HCT116 (cell line): ENCODE measurements at places on chromosomes 5 and 9.

DNA sequence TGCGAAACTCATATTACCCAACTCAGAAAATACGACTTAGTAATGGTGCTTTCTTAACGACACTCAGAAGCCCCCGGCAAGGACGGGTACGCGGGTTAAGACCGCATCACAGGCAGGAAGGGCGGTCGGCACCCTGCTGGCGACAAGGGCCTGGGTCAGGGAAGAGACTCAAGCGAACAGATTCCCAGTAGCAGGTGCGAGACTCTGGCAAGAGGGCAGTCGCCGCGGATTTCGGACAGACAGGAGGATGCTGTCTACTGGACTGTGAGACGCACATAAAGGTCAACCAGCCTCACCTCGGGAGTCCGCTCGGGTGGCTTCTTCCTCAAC, 398 bp downstream of the RAPGEF6 start:
- DNase-seq: peak; percentile 27

DNA sequence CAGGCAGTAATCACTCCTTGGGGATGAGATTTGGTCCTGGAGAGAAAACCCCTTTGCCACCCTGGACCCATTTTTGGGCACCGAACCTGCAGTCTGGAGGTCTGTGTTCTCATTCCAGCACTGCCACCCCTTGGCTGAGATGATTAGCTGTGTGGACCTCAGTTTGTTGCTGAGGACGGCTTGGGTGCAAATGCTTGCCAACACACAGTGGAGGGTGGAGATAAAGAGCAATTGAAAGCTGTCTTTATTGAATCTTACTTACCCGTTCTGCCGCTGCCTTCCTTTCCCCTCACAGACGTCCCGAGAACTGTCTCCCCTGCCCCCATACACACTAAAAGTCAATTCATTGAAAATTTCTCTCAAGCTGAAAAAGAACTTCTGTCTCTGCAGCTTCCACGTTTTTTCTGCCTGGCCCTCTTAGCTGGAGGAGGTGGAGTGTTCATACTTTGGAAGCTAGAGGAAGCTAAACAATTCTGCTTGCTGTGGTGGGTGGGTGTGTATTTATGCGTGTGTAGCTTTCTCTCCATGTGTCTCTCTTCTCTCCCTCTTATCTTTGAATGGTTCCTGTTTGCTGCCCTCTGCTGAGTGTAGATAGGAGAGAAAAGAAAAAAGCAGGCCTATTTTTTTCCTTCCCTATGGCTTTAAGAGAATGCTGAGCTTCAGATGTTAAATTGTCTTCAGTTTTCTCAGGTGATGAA, 6.6 kb downstream of the GALNT10 start:
- DNase-seq: no peak

DNA sequence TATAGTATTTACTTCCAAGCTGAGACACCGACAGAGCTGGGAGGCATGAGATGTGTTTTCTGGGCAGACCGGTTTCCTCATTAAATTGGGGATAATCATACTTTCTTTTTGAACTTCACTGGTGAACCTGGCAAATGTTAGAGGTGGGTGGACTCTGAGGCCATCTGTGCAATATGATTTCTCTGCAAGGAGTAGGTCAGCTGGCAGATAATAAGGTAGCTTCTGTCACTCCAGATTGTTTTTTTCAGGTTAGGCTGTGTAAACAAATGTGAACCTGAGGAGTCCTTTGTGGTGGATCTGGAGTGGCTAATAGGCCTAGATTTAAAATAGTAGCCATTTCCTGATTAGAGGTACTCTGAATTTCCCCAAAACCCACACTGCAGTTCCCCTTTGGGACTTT, 75.4 kb upstream of the S1PR3 start:
- DNase-seq: no peak

DNA sequence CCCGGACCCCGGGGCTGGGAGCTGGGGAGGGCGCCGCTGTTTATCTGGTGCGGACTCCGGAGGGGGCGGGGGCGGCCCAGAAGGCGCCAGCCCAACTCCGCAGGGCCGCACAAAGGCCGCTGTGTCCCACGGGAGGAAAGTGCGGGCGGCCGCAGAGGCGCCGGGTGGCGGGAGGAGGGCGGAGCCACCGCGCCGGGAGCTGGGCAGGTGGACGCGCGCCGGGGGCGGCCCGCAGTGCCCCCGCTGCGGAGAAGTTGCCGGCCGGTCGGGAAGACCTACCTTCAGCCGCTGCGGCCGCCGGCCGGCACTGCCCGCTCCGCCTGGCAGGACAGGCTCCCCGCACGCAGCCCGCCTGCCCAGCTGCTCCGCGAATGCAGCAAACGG, 43.6 kb downstream of the NACC2 start:
- no peak for DNase-seq

DNA sequence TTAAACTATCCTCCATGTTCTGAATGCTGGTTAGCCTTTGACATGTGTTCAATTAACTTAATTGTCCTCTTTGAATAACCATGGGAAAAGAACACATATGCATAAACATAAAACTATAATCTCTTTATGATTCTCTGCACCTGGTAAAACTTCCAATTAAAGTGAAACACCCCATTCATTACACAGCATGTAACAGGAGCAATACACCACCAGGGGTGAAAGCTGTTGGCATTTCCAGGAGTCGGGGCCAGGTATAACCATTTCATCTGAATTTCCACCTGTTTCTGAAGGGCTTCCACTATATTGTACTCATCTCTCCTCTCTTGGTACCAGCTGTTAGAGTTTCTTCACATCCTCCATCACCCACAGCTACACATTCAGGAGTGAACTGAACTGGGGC, 303.8 kb downstream of the EDIL3 start:
- DNase-seq: no peak

DNA sequence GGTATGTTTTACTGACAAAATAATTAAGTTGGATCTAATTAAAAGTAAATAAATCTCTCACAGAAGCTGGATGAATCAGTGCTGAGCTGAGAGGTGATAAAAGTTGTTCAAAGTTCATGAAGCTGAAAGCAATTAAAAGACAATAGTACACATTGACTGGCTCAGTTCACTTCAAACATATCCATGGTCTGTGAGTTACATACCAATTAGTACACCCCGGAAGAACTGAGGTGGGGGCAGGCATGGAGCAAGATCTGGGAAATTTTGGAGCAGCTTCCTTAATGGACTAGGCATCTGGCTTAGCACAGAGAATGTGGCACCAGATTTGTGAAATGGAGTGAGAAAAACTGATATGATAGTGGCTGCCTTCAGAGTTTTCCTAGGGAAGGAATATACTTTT, 152.7 kb downstream of the ATP10B start:
- DNase-seq: no peak

GRCh38 chr5:73564675-73565074, 764 bp downstream of the ANKRA2 start:
- no peak for DNase-seq

GRCh38 chr5:121500310-121500709, 351.4 kb upstream of the FTMT start:
- DNase-seq: no peak

DNA sequence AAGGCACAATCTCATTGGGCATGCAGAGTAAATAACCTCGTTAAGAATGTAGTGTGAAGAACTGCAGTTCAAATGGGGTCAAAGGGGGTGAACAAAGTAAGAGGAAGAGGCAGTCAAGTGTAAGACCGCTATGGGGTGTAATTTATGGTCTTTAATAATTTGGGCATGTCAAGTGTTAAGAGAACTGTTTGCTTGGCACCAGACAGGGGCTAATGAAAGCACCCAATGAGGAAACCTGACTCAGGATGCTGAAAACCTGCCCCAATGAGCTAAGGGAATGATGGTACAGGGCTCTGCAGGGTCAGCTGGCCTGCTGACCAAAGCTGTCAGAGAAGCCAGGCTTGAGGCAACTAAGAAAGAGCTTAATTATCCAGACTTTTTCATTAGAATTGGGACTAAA, 368.1 kb downstream of the DTWD2 start:
- DNase-seq: no peak

- peak; percentile 68 for DNase-seq
Observed at GRCh38 chr5:159209438-159210209, at the start of gene RNF145. TSS of gene RNF145 (minus strand) at chr5:159209553. CDS start at chr5:159203617, 5,936 bp downstream.

- DNase-seq: no peak
Observed at GRCh38 chr5:119067450-119067849, 3.4 kb upstream of the DMXL1 start.

- no peak for DNase-seq
Observed at GRCh38 chr9:113603048-113603375, 139.5 kb downstream of the RGS3 start.

- DNase-seq: no peak
Observed at GRCh38 chr5:78235289-78235688, 59.2 kb downstream of the AP3B1 start.

DNA sequence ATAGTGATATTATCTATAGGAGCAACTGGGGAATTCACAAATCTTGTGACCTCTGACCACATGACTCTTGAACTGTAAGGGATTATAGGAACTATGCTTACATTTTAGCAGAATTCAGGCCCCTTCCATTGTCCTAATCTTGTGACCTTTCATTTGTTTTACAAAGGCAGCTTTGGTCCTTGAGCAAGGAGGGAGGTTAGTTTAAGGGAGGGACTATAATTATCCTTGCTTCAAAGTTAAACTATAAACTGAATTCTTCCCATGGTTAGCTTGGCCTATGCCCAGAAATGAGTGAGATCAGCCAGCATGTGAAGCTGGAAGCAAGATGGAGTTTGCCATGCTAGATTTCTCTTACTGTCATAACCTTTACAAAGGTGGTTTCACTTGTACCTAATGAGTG, 51.2 kb downstream of the TARS1 start:
- DNase-seq: no peak

DNA sequence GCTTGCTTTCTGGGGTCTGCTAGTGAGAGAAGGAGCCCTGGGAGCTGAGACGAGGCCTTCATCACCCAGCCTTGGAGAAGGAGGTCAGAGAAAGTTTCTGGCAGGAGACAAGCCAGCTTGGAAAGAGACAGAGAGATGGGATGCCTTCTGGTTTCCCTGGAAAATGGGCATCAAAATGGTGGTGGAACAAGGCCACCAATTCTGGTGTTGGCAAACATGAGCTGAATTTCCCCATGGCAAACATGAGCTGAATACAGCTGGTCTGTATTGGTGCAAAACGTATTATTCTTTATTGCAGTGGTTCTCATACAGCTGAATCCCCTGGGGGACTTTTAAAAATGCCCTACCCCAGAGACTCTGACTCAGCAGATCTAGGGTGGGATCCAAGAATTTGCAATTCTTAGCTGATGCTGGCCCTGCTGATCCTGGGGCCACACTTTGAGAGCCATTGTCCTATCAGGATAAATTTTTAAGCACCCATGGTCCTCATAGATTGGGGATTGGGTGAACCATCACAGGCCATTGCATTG, 39.1 kb upstream of the S1PR3 start:
- DNase-seq: no peak

DNA sequence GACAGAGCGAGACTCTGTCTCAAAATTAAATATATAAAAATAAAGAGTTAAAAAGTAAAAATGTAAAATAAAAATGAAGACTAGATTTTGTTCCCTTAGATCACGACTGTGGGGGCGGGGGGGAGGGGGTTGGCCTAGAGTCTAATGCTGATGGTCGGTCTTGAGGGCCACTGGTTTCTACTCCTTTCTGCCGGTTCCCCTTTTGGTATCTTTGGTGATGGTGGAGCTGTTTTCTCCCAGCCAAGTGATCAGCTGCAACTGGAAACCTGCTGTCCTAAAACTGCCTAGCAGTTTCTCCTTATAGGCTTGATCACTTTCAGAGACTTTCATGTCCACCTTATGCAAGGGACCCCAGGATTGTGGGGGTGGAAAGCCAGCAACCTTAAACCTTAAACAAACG, 1.1 kb downstream of the SRD5A1 start:
- DNase-seq: no peak

DNA sequence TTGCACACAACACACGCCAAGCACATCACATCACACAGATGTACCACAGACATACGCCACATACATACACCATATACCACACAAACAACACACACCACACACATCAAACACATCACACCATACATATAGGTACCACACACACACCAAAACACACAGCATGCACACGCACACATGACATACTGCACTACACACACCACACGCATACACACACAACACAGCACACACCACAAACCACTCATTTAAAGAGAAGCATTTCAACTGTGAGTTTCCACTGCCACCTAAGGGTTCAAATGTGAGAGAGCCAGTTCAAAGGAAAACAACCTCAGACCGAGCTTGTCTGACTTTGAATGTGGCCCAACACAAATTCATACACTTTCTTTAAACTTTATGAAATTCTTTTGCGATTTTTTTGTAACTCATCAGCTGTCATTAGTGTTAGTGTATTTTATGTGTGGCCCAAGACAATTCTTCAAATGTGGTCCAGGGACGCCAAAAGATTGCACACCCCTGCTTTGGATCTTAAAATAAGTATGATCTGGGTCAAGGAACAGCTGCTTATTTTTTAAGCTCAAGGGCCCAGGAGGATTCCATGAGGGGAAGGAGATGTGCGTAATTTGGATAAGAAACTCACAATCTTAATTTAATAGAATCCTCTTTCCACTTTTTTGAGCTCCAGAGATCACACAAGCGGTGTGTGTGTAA, 494.6 kb downstream of the GADD45G start:
- DNase-seq: no peak

DNA sequence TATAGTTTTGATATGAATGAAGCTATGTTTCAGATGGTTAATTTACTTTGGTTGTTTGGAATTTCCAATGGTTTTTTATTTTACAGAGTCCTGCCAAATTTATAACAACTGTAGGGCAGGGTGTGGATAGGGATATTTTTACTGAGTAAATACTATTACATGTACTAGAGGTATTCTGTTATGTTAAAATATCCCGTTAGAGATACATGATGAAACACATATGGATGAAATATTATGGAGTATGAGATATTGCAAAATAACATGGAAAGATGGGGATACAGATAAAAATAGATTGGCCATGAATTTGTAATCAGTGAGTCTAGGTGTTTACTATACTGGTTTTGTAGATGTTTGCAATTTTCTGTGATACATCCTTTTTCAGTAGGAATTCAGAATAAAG, 76.7 kb downstream of the RAB24 start:
- DNase-seq: no peak

- DNase-seq: no peak
Observed at GRCh38 chr5:133082128-133082527, 30.3 kb downstream of the HSPA4 start.

GRCh38 chr9:99352826-99353225, 130.7 kb downstream of the SEC61B start:
- DNase-seq: no peak

DNA sequence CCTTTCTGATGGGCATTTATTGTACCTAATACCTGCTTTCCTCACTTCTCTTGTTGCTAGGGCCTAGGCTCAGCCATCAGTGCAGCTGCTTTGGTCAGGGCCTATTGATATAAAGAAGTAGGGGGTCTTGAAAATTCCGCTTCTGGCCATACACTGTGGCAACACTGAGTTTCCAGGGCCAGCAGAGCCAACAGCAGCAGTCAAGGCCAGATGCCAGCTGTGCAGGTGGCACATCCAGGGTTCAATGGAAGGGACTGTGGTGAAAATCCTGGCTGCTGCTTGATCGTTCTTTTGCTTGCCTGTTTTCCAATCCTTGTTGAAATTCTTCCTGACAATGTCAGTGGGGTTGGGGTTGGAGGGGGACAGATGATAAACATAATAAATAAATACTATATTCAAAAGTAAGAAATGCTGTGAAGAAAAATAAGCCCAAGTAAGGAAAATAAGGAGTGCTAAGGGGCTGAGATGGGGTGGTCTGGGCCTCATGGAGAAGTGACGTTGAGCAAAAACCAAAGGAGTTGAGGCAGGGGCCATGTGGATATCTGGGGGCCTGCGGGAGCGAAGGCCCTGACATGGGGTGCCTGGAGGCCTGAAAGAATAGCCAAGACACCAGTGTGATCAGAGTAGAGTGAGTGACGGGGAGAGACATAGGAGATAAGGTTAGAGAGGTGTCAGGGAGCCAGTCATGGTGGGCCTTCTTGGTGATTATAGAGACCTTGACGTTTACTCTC, 91.0 kb upstream of the ALDH1B1 start:
- DNase-seq: no peak

GRCh38 chr5:151280443-151280842, 23.1 kb downstream of the SLC36A3 start:
- DNase-seq: no peak
